Activated CD4-positive, alpha-beta T cell treated with anti-CD3 and anti-CD28 coated beads for 36 hours (primary cell): ENCODE measurements at places on chromosomes 5 and 9.

DNA sequence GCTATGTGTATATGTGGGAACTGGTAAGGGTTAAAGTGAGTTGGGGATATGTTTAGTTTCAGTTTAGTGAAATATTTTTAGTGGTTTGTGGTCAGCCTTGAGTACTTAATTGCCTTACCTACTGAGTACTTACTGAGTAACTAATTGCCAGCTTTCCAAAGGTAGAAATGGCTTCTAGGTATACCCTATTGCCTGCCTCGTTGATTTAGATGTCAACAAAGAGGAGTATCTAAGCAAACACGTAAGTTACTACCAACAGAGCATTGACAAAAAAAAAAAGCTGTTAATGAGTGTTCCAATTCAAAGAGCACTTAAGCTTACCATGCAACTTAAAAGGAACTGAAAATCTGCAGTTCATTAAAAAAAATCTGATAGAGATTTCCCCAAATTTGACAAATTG lies 8.8 kb downstream of the ATP10B start:
- no peak for DNase-seq
- H3K4me3 ChIP-seq, result no peak overlapping the region
- no peak overlapping the region for H3K27ac ChIP-seq
- H3K4me1 ChIP-seq, result no peaks in the 10 kb centered on the region
- H3K36me3 ChIP-seq, result no peaks in the 10 kb centered on the region

- no peaks in the 10 kb centered on the region for H3K4me1 ChIP-seq
- DNase-seq, result no peak
- H3K27ac ChIP-seq, result no peak overlapping the region
- peaks cover under 1% of the 10 kb centered on the region for H3K27me3 ChIP-seq
- H3K36me3 ChIP-seq, result no peaks in the 10 kb centered on the region
- H3K4me3 ChIP-seq, result no peak overlapping the region
These were observed 8.1 kb downstream of the FCN2 start for GRCh38 chr9:134888603-134889190.

DNA sequence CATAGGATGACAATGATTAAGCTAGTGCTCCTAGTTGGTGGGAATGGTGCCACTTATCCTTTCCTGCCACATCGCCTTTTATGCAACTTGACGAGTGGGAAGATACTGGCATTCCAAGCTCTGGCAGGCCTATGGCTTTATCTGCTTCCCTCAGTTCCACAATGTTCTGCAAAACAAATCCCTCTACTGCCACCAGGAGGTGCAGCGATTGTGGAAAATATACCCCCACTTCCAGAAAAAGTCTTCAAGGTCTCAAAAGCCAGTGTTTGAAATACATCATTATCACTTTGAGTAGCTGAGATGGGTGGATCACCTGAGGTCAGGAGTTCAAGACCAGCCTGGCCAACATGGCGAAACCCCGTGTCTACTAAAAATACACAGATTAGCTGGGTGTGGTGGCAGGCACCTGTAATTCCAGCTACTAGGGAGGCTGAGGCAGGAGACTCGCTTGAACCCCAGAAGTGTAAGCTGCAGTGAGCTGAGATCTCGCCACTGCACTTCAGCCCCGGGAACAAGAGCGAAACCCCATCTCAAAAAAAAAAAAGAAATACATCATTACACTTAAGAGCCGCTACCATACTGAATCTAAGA lies 3.4 kb downstream of the CLINT1 start:
- no peaks in the 10 kb centered on the region for H3K27me3 ChIP-seq
- H3K4me1 ChIP-seq, result peaks cover 59% of the 10 kb centered on the region
- peaks cover 18% of the 10 kb centered on the region for H3K36me3 ChIP-seq
- DNase-seq, result peak; percentile 48
- H3K4me3 ChIP-seq, result no peak overlapping the region
- H3K27ac ChIP-seq, result no peak overlapping the region

- peaks cover 7% of the 10 kb centered on the region for H3K27me3 ChIP-seq
- no peaks in the 10 kb centered on the region for H3K4me1 ChIP-seq
- no peak overlapping the region for H3K27ac ChIP-seq
- DNase-seq, result no peak
- no peaks in the 10 kb centered on the region for H3K36me3 ChIP-seq
- H3K4me3 ChIP-seq, result no peak overlapping the region
These were observed 52.6 kb downstream of the SH3RF2 start for GRCh38 chr5:145988993-145989392.

DNA sequence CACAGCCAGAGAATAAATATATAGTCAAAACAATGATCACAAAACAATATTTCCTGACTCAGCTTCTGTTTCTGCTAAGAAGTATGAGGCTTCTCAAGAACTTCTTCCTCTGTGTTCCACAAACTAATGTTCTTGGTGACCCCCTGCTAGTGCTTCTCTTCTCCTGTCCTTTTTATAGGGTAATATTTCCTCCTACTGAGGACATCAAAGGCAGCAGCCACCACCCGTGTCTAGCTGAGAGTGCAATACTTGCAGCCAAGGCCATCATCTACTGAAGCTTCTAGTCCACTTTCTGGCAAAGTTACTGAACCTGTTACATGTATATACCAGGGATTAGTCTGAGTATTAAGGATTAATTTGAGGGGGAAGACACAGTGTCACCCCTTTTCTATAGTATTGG lies 83.7 kb upstream of the SLC12A2 start:
- DNase-seq, result no peak
- no peaks in the 10 kb centered on the region for H3K4me1 ChIP-seq
- peaks cover 6% of the 10 kb centered on the region for H3K36me3 ChIP-seq
- no peak overlapping the region for H3K4me3 ChIP-seq
- H3K27me3 ChIP-seq, result no peaks in the 10 kb centered on the region

- H3K4me1 ChIP-seq, result peaks cover 75% of the 10 kb centered on the region
- peak overlapping the region; percentile 42 for H3K4me3 ChIP-seq
- DNase-seq, result no peak
These were observed 5.3 kb downstream of the ERAP2 start for GRCh38 chr5:96881511-96882115.

- H3K27me3 ChIP-seq, result peaks cover 24% of the 10 kb centered on the region
- H3K4me3 ChIP-seq, result no peak overlapping the region
- no peak overlapping the region for H3K27ac ChIP-seq
These were observed 32.0 kb downstream of the OR2V1 start for GRCh38 chr5:181098762-181099601.

DNA sequence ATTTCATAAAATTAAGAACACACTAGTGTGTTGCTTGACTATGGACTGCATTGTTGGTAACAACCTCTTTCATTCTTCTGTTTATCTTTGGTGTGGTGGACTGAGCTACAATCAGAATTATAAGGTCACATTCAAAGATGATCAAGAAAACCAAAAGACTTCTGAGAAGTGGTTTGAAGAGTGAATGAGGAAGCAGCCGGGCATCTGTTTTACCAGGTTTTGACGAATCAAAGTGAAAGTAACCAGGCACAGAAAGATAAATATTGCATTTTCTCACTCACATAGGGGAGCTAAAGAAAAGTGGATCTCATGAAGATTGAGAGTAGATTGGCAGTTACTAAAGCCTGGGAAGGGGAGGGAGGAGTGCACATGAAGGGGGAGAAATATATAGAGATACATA lies 589.1 kb downstream of the ZNF608 start:
- no peak for DNase-seq
- H3K27me3 ChIP-seq, result no peaks in the 10 kb centered on the region

- DNase-seq, result no peak
- H3K27ac ChIP-seq, result no peak overlapping the region
- no peaks in the 10 kb centered on the region for H3K36me3 ChIP-seq
- H3K4me1 ChIP-seq, result peaks cover 6% of the 10 kb centered on the region
- no peak overlapping the region for H3K4me3 ChIP-seq
These were observed 19.6 kb upstream of the INSL6 start for GRCh38 chr9:5205071-5205470.

GRCh38 chr9:105854026-105854782 lies 159.9 kb downstream of the TMEM38B start:
- peaks cover 14% of the 10 kb centered on the region for H3K4me1 ChIP-seq
- no peaks in the 10 kb centered on the region for H3K27me3 ChIP-seq
- no peak for DNase-seq
- no peak overlapping the region for H3K4me3 ChIP-seq
- no peaks in the 10 kb centered on the region for H3K36me3 ChIP-seq

DNA sequence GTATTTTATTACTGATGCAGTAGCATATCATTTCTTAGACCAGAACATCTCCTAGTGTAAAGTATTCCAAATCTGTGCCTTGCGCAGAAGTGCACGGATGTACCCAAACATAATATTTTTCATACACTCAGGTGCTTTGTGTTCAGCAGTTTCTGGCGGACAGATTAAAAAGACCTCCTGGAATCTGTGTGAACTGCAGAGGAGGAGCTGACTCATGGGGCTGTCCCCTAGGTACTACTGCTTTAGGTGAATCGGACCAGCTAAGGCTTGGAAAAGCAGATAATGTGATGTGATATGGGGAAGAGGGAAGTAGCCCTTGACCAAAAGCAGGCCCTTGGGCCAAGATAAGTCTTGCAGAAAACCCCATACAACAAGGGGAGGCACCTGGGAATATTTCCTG lies 310.1 kb downstream of the PLK2 start:
- H3K36me3 ChIP-seq, result no peaks in the 10 kb centered on the region
- no peak for DNase-seq
- peaks cover 11% of the 10 kb centered on the region for H3K27me3 ChIP-seq

- no peak overlapping the region for H3K27ac ChIP-seq
- H3K36me3 ChIP-seq, result no peaks in the 10 kb centered on the region
- no peak overlapping the region for H3K4me3 ChIP-seq
- no peak for DNase-seq
- H3K4me1 ChIP-seq, result no peaks in the 10 kb centered on the region
These were observed 171.4 kb upstream of the SGCD start for GRCh38 chr5:156155598-156155997.

DNA sequence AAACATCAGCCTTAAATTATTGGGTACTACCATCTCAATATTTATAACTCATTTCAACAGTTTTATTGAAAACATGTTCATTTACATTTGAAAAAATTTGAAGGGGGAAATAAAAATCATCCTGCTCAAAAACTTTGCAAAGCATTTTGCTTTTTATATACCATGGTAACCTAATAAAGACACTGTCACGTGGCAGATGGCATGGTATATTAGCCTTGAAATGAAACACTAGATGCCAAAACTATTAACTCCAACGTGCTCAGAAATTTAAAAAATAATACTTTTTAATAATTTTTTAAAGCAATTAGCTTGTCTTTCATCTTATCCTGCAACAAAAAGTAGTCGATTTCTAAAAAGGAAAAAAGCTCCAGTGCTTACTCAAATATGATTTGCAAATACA lies 88.6 kb upstream of the NFIB start:
- no peak overlapping the region for H3K27ac ChIP-seq
- no peaks in the 10 kb centered on the region for H3K4me1 ChIP-seq
- no peak for DNase-seq
- H3K27me3 ChIP-seq, result peaks cover 4% of the 10 kb centered on the region
- H3K36me3 ChIP-seq, result no peaks in the 10 kb centered on the region
- H3K4me3 ChIP-seq, result no peak overlapping the region

DNA sequence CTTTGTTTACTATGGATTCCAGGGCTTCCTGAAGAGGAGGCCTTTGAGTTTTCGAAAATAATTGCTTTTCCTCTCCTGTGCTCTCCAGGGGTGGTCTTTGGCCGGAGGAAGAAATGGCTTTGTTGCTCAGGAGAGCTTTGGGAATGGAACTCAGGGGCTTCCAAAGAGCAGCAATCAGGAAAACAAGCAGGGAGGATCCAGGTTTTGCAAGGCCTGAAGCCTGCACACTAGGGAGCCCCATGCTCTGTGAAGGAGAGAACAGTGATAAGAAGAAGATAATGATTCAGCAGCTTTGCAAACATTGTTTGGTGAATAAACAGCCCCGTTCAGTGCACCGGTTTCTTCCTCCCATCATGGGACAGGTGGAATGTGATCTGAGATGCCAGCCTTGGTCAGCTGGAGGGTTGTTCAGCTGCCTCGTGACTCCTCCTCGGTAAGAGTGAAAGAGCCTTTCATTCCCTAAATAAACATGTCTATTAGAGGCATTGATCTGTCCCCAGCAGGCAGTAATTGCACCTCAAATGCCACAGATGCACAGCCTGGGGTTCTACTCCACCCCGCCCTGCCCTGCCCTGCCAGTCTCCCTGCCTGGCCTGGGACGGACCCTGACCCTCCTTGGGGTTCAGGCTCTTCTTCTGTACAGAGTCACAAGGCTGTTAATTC lies 11.5 kb upstream of the ALDH1B1 start:
- H3K27me3 ChIP-seq, result peaks cover 4% of the 10 kb centered on the region
- no peaks in the 10 kb centered on the region for H3K4me1 ChIP-seq
- H3K36me3 ChIP-seq, result peaks cover 2% of the 10 kb centered on the region
- H3K4me3 ChIP-seq, result no peak overlapping the region

DNA sequence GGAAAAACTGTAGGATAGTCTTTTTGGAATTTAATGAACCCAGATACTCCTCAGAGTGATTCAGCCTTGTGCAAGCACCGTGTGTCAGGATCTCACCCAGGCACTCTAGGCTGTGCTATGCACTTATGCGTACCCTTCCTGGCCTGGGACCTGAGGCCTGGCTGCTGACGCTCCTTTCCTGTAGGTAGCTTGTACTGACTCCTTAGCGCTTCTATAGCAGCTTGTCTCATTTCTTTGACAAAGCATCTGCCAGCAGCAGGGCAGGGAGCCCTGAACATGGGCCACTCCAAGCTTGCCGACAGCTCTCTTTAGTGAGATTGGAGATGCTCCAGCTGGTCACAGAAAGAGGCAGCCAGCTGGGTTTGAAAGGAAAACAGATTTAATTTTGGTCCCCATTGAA lies 147.3 kb downstream of the SGCD start:
- H3K4me1 ChIP-seq, result peaks cover 2% of the 10 kb centered on the region
- H3K27ac ChIP-seq, result no peak overlapping the region
- no peaks in the 10 kb centered on the region for H3K36me3 ChIP-seq
- H3K27me3 ChIP-seq, result peaks cover 4% of the 10 kb centered on the region

DNA sequence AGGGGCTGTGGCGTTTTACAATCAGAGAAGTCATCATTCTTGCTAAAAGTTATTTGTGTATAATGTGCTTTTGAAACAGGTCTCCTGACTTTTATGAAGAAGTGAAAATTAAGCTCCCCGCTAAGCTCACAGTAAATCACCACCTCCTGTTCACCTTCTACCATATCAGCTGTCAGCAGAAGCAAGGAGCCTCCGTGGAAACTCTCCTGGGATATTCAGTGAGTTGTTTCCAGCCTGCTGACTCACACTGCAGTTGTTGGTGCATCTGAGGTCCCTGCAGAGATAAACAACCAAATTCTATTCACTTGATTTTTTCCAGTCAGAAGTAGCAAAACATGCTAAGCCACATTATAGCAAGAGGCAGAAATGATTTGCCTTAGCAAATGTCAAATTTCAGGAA lies 156.7 kb downstream of the DOCK8 start:
- no peak for DNase-seq
- no peaks in the 10 kb centered on the region for H3K4me1 ChIP-seq
- H3K27ac ChIP-seq, result peak overlapping the region; percentile 44
- no peak overlapping the region for H3K4me3 ChIP-seq
- no peaks in the 10 kb centered on the region for H3K27me3 ChIP-seq

DNA sequence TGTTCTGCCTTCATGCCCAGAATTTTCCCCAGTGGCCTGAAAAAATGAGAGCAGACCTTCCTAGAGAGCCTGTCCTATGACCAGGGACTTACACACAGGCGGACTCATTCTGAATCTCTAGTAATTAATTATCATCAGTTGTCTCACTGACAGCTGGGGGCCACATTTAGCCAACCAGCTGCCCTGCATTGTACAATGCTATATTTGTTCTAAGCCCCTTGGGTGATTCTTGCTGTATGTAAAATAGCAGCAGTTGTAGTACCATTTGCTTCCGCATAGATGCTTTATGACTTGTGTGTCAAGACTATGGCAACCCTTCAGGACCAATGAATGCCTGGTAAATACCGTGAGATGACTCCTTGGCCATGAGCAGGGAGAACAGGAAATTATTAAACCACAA lies 415.4 kb upstream of the SEMA6A start:
- no peak for DNase-seq
- no peaks in the 10 kb centered on the region for H3K4me1 ChIP-seq
- H3K27me3 ChIP-seq, result no peaks in the 10 kb centered on the region
- H3K27ac ChIP-seq, result no peak overlapping the region
- H3K36me3 ChIP-seq, result no peaks in the 10 kb centered on the region
- H3K4me3 ChIP-seq, result no peak overlapping the region

- no peaks in the 10 kb centered on the region for H3K27me3 ChIP-seq
- DNase-seq, result no peak
- no peaks in the 10 kb centered on the region for H3K36me3 ChIP-seq
- H3K4me1 ChIP-seq, result no peaks in the 10 kb centered on the region
These were observed 52.3 kb upstream of the CNTLN start for GRCh38 chr9:17082343-17083064.
